ENCODE measurements at places on chromosomes 3 and 15.
A peak's percentile ranks its signal among the peaks of the same experiment; 100 is the strongest.

- DNase-seq, result no peak
These were observed 100.1 kb upstream of the CDIN1 start for GRCh38 chr15:36479200-36479896.

GRCh38 chr3:121667333-121667732, 6.6 kb upstream of the HCLS1 start:
- DNase-seq, result no peak

GRCh38 chr3:129974564-129974832, at the start of gene TRH:
Gene TRH, plus strand, starts transcription at chr3:129974720. Its CDS starts 1,097 bp downstream, at chr3:129975817.
- no peak for DNase-seq

DNA sequence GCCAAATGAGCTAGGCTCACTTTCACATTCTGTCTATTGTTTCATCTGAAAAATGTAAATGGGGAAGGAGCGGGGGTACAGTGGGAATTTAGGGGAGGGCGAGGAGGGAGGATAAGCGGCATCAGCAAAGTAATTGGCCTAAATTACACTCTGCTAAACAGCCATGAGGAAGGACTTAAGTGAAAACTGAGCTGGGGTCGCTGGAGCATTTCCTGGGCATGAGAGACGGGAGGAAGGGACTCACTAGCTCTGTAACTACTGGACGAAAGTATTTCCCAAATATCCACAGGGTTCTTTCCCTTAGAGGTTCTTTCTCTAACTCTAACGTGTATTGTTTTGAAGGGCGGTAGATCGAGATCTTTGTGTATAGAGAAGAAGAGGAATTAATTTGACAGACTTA, 418.0 kb downstream of the SOX2 start:
- DNase-seq, result no peak

GRCh38 chr15:36428102-36428845, 151.2 kb upstream of the CDIN1 start:
- no peak for DNase-seq

- peak; percentile 10 for DNase-seq
These were observed 13.7 kb downstream of the CELF6 start for GRCh38 chr15:72306211-72306785.

DNA sequence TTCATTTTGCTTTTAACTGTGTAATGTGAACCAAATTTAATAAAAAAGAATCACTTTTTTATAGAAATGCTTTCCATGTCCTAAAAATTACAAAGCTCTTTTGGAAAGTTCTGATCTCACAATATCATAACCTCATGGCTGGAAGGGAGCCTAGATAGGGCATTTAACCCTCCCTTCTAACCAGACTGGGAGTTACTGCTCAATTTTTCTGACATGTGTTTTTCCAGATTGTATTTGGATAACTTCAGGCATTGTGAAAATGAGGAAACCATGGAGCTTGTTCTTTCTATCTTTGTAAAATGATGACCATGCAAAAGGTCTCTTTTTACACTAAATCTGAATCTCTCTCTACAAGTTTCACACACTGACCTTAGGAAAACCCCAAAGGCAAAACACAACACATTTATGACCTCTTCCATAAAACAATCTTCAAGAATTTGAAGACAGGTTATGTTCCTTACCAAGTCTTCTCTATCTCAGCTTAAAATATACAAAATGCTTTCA, 508.8 kb downstream of the DIPK2A start:
- no peak for DNase-seq

GRCh38 chr15:66110864-66111263, 142.7 kb downstream of the MEGF11 start:
- DNase-seq, result no peak

- no peak for DNase-seq
These were observed 206.6 kb downstream of the GBE1 start for GRCh38 chr3:81554801-81555200.

DNA sequence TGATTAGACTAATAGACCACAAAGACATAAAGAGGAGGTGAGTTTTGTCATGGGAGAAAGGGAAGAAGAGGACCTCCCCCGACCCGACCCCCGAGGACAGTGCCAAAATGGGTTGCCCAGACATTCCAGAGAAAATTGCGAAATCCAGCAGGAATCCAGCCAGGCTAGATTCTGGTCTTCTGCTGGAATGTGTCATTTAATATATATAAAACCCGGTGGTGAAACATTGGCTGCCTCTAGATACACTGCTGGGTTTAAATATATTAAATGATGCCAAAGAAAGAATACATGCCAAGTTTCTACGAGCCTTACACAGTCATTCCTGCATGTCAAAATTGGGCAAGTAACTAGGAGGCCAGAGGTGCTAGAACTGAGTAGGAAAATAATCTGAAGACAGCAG, 45.3 kb upstream of the SPESP1 start:
- no peak for DNase-seq

DNA sequence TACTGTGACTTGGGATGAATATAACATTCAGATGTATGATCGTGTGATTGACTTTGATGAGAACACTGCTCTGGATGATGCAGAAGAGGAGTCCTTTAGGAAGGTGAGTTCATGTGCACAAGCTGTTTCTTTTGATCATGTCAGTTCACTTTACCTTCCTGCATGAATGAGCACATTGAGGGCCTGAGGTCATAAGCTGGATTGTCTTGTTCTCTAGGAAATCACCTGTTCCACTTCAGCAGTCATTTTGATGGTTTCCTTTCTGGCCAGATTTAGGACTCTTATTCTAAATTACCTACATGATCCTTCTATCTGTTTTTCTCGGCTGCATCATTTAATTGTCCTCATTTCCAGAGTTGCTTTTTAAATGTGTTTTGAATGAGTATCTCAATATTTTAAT, 4.1 kb downstream of the RCN2 start:
- DNase-seq, result no peak

DNA sequence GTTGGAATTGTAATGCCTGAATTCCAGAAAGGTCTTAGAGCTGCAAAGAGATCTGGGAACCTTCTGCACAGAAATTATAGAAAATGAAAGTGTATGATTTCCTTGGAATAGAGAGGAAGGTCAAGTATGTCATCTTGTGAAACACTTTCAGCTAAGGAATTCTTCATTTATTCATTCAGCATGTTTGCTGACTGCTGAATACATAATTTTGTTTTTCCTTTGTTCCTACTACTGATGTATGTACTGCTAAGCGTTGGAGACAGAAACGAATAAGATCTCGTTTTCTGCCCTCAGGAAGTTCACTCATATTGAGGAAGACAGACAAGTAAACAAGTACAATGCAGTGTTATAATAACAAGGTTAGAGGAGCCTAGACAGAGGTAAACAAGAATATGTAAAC, 14.3 kb upstream of the IL20RB start:
- DNase-seq, result no peak

GRCh38 chr3:70775257-70775656, 462.8 kb upstream of the MDFIC2 start:
- no peak for DNase-seq

DNA sequence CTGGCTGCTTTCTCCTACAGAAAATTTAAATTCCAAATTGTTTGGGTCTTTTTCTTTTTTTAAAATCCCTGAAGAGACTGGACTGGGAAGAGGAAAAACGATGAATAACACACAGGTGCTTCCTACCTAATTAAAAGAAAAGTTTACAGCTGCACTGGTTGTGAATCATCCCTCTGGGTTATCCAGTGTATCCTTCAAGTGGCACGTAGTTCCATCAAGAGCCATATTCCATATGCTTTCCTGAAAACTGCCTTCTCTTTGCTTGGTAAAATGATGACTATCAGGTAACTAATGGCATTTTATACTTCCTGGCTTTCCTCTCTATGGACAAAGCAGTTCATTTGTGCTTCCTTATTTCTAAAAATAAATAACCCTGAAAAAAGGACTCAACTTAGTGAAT, 123.2 kb downstream of the MAGI1 start:
- no peak for DNase-seq

DNA sequence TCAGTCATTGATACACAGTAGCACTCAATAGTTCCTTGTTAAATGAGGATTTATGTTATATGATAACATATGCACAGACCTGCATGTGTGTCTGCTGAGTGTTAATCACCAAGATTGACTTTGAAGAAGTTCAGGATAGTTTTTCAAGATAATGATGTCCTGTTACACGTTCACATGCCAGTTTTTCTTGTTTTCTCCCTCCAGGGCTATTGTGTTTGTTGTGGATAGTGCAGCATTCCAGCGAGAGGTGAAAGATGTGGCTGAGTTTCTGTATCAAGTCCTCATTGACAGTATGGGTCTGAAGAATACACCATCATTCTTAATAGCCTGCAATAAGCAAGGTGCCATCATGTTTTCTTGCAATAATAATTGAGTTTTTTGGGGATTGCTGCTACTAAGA, 9.8 kb downstream of the SRPRB start:
- DNase-seq, result no peak

DNA sequence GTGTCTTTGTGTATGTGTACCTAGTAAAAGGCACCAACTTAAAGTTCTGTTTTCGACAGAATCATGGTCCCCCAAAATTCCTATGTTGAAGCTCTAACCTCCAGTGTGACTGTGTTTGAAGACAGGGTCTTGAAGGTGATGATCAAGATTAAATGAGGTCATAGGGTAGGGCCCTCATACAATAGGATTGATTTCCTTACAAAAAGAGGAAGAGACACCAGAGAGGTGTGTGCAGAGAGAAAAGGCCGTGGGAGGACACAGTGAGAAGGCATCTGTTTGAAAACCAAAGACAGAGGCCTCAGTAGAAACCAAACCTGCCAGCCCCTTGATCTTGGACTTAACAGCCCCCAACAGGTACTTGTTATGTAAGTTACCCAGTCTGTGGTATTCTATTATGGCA, 52.0 kb upstream of the CORO2B start:
- DNase-seq, result peak; percentile 2

DNA sequence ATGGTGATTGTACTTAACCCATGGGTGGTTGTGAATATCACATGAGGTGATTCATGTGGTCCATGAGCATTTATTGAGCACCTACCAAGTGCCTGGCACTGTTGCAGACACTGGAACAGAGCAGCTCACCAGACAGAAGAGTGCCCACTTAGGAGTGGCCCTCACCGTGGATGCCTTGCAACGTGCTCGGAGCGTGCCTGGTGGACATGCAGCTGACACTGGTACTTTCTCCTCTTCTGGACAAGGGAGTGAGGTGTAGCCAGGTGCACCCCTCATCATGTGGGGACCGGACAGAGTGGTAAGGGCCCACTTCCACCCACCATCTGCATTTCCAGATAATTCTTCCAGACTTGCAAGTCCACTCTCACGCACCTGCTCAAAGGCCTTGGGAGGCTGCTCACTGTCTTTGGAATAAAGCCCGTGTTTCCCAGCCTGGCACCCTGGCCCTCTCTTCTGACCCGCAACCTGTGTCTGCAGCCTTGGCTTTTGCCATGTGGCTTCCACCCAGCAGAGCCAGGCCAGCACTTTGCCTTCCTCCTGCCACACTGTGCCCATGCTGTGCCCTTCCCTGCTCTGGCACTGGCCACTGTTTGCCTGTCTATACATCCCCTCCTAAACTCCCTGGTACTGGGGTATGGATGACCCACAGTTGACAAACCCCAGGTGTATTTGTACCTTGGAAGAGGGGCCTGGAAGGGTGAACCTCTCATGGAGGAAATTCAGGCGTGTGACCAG, 90.9 kb upstream of the SEC13 start:
- DNase-seq, result no peak

DNA sequence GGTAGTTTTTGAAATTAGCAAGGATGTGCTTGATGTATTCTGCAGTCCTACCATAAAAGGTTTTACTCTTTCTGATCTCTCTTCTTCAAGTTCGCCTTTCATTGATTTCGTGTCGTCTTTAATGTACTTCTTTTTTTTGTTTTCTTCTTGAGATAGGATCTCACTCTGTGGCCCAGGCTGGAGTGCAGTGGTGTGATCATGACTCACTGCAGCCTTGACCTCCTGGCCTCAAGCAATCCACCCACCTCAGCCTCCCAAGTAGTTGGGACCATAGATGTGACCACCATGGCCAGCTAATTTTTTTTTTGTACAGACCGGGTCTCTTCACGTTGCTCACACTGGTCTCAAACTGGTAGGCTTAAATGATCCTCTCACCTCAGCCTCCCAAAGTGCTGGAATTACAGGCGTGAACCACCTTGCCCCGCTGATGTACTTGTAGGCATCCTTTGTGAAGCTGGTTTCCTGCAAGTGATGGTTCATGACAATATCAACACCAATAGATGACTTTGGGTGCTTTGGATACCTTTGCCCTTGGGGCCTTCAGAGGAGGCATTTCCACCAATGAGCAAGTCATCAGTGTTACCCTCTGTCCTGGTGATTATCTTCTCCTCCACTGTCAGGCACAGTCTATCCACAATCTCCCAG, 28.9 kb upstream of the RNF7 start:
- DNase-seq, result no peak

DNA sequence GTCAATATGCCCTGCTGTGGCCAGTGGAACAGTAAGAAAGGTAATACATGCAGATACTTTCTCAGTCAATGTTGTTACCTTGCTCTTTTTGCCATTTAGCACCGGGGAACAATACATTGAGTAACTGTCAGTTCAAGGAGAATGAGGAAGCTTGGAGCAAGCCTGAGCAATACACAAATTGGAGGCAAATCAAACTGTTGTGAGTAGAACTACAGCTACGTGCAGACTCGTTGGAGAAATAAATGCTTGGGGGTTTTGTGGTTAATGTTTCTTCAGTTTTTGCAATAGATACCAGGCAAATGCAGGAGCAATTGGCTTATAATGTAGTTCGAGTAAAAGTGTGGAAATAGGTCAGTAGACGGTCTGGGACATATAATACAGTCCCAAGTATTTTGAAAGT, 587.3 kb upstream of the ROBO1 start:
- no peak for DNase-seq

- no peak for DNase-seq
These were observed 679.8 kb upstream of the NECTIN3 start for GRCh38 chr3:110391640-110392395.

DNA sequence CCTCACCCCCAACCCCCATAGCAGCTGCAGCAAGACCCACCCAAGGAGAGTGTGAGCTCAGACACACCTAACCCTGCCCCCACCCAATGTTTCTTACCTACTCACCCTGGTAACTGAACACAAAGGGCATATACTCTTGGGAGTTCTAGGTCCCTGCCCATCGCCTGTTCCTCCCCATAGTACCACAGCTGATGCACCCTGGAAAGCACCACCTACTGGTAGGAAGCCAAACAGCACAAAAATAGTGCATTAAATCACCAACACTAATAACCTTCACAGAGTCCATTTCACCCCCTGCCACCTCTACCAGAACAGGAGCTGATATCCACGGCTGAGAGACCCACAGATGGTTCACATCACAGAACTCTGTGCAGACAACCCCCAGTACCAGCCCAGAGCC, 245.2 kb downstream of the EFHB start:
- DNase-seq, result no peak

- DNase-seq, result no peak
These were observed 21.8 kb downstream of the ZNF860 start for GRCh38 chr3:32003380-32003779.

DNA sequence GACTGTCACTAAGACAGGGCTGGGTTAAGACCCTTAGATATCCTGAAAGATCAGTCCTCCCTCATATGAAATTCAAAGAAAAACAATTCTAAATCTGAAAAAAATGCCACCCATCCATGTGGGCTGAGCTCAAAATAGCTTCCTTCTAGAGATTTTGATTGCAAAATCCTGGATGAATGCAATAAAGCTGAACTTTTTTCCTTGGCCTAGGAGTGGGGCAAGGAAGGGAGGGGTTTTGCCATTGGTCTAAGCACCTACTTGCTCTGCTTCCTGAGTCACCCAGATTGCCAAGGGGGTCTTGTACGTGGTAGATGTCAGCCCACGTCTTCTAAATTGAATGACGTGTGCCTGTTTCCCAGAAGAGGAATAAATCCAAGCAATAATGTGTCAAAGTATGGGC, 15.3 kb upstream of the SMAD3 start:
- DNase-seq, result no peak

GRCh38 chr3:176767385-176767784, 429.9 kb downstream of the TBL1XR1 start:
- DNase-seq, result no peak

GRCh38 chr15:90838139-90838538, 30.2 kb upstream of the FURIN start:
- peak; percentile 93 for DNase-seq
